ENCODE measurements at places on chromosomes 6 and 20.

DNA sequence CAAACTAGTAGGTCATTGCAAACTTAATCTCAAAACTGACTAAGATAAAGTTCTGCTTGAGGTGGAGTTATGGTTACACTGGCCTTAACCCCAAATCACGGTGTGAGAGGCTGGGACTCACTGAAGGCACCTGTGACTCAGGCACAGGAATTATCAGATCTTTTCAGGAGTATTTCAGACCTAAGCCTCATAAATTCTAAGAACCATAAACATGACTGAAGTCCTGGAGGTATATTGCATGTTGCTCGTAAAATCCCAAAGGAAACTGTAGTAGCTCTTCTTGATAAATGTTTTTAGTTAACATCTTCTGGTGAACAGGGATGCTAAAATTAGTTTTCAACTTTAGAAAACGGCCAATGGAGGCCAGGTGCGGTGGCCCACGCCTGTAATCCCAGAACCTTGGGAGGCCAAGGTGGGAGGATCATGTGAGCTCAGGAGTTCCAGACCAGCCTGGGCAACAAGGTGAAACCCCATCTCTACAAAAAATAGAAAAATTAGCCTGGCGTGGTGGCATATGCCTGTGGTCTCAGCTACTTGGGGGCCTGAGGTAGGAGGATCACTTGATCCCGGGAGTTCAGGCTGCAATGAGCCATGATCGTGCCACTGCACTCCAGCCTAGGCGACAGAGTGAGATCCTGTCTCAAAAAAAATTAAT, 36.5 kb downstream of the DZANK1 start:
- DNase-seq = no peak

DNA sequence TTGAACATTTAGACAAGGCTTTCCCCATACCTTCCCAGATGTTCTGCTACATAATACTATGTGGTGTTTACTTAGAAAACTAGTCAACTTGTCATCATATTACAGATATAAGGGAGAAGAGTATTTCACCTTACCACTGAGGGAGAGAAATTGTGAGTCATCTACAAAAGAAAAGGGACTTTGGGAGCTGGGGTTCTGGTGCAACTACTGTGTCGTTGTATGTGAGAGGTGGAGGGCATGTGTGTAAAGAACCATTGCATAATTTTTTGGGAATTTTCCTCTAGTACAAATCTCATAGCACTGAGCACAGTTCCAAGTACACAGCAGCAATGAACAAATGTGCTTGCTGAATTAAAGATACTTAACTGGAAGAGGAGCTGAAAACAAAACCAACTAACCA, 665.6 kb downstream of the DHX35 start:
- DNase-seq = no peak

DNA sequence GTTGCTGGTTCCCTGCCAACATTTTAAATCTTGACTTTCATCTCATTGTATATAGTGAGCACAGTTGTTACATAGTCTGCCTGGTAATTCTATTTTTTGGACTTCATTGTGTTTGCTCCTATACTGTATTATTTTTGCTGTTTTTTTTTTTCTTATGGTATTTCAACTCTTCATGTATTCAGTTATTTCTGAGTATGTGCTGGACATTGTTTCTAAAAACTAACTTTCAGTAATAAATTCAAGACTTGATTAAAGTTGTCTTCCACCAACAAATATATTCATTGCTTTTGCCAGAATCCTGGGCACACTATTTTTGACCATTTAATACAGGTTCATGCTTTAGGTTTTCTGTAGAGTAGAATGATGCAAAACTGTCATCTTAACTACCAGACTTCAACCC, 698.3 kb downstream of the MAFB start:
- DNase-seq = no peak

DNA sequence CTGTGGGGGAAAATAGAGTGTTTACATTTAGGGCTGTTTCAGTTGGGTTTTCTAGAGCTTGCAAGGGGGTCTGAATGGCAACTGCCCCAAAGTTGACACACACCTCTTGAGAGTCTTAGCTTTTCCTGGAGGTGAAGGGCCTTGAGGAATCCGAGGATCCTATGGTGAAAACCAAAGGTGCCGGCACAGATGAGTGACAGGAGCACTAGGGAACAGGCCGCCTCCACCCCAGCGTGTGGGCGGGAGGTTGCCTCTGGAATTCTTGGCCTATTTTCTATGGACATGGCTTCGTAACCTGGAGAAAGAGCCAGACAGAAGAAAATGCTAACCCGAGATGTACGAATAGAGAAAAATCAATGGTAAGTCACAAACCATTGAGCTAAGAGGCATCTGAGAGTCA, 283.2 kb upstream of the FOXQ1 start:
- DNase-seq = no peak

DNA sequence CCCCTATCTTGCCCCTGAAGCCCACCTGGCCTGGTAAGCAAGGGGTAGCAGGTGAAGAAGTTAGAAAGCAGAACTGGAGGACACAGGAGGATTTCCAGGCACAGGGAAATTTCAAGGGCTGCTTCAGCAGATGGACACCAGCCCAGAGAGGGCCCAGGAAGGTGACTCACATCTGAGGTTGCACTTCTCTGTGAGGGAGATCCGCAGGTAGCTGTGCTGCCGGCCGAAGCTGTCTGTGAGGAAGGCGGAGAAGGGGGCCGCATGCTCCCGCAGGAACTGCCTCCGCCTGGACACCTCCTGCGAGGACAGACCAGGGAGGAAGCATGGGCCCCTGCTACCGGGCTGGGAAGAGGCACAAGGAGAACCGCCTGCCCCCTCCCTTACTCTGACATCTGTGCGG, 7.1 kb downstream of the MOCS1 start:
- DNase-seq = no peak

GRCh38 chr20:63395723-63396122, 34.6 kb upstream of the CHRNA4 start:
- DNase-seq = no peak

DNA sequence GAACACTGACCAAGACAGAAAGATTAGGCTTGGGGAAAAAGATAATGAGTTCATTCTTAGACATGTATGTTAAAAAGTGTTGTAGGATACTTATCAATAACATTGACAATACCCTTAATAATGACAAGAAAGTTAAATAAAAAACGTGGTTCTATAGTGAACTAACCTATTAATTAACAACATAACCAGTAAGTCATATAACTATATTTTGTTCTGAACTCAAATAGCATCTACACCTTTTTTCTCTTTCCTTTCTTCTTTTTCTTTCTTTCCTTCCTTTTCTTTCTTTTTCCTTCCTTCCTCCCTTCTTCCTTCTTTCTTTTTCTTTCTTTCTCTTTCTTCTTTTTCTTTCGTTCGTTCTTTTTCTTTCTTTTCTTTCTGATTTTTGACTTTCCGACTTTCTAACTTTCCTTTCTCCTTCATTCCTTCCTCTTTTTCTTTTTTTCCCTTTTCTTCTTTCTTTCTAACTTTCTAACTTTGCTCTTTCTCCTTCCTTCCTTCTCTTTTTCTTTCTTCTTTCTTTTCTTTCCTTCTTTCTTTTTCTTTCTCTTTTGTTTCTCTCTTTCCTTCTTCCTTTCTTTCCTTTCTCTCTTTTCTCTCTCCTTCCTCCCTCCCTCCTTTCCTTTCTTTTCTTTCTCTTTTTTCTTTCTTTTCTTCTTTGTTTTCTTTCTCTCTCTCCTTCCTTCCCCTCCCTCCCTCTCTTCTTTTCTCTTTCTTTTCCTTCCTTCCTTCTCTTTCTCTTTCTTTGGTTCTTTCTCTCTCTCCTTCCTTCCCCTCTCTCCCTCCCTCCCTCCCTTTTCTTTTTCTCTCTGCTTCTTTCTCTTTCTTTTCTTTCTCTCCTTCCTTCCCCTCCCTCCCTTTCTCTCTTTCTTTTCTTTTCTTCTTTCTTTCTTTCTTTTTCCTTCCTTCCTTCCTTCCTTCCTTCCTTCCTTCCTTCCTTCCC, 24.6 kb downstream of the PRSS35 start:
- DNase-seq = no peak

DNA sequence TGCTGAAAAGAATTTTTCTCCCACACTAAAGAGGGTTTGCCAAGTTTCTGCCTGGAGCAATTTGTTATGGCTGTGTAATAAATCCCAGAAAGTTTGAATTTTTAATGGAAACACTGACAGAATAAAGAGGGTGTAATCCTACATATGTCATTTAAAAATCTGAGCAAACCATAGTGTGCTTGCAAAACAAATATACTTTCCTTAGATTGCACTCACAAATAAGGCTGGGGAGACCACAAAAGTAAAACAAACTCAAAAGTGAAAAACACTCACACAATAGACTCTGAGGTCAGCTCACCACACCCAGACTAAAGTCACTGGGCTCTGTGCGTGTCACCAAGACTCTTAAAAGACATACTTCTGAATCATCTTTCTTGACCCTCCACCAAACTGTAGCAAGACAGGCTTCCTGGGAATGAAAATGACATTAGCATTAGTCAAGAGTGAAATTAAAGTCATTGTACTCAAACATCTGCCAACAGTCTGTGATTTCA, 4.8 kb upstream of the ATXN1 start:
- DNase-seq = peak; percentile 52

DNA sequence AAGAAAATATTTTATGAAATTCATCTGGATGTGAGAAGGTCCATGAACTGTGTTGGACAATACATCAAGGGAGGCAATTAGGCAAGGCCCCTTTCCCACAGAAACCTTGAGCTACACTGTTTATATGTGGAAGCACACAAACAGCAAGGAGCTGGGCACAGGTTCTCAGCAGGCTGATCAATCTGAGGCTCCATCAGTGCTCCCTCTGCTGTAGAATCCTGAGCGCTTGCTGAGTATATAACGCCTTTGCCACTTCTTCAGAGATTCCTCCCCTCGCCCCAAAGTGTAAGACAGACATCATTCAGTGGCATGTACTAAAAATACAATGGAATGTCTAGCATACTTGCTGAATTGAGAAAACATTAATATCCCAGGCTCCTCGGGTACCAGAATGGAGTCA, 146.9 kb downstream of the PRKN start:
- DNase-seq = no peak

GRCh38 chr20:53921443-53921973, 148.9 kb downstream of the BCAS1 start:
- no peak for DNase-seq

All from RKO (cell line).